IPS-NIHi11 (cell line): ENCODE measurements at places on chromosomes 13 and 19.
A peak's percentile ranks its signal among the peaks of the same experiment; 100 is the strongest.

- no peak for DNase-seq
Measured at GRCh38 chr13:84658491-84659358, 776.5 kb upstream of the SLITRK1 start.

DNA sequence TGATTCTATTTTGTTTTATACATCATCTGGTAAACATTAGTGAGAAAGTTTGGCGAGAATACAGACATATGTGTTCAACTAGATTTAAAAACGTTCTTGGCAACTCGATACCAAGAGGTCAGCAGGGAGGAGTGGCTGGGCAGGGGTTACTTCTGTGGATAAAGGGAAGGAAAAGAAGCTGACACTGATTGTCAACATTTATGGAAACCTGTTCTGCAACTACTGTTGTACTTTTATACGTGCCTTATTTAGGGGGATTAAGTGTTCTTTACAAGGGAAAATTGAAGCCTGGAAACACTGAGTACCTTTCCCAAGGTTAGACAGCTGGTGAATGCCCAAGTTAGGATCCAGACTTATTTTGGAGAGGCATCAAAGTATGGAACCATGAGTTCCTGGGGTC lies 65.0 kb downstream of the MTUS2 start:
- DNase-seq: no peak

GRCh38 chr13:51772781-51773180 lies 31.2 kb downstream of the DHRS12 start:
- no peak for DNase-seq

DNA sequence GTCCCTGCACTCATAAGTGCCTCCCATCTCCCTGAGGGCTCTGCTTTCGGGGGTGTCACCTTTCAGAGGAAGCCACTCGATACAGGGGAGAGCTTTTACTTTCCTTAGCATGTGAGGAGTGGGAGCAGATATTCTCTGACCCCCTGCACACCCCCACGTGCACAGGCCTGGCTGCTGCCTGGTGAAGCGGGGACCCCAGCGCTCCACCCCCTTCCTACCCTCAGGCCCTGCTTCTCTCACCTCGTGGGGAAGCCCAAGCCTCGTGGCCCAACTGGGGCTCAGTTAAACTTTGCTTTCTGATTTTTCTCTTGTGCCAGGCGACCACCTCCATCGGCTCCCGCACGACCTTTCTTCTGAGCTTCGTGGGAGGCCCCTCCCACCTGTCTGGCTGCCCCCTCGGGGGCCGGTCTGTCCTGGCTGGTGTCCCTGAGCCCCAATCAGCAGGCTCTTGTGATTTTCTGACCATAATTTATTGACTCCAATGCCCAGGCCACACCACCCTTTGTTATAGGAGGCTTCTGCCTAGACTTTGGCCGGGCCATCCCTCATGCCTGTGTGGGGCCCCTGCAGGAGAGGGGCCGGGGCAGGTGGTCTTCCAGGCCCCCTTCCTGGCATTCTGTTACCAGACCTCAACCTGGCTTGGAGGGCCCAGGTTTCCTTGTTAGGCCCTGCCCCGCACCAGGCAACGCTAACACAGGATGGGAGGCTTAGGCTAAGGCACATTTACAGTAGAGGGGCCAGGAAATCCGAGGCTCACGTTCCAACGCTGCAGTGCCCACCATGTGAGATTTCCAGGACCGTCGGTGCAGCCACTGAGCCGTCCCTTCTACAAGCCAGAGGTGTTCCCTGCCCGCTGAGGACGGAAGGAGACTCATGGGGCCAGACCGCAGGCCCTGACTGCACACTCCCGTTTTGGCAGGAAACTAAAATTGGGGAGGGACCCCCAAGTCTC lies 3.7 kb downstream of the TMED1 start:
- no peak for DNase-seq

GRCh38 chr19:48870048-48870447 lies 1.6 kb upstream of the PLEKHA4 start:
- no peak for DNase-seq

DNA sequence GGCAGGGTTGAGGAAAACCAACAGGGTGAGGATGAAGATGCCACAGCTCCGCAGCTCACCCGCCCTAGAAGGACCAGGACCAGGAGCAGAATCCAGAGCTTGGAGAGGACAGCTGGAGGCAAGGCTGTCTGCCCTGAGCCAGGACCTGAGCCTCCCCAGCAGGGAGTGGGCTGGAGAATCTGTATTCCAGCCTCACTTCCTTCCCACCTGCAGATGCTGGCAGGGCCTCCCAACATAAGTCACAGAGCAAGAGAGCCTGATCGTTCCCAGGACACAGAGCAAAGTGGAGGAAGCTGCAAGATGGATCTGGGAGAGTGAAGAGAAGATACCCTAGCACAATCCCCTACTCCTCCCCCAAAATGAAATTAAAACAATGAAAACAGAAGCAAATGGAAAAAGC lies 61.7 kb upstream of the WASF3 start:
- DNase-seq: no peak

GRCh38 chr13:101698400-101698799 lies 245.9 kb downstream of the ITGBL1 start:
- no peak for DNase-seq

DNA sequence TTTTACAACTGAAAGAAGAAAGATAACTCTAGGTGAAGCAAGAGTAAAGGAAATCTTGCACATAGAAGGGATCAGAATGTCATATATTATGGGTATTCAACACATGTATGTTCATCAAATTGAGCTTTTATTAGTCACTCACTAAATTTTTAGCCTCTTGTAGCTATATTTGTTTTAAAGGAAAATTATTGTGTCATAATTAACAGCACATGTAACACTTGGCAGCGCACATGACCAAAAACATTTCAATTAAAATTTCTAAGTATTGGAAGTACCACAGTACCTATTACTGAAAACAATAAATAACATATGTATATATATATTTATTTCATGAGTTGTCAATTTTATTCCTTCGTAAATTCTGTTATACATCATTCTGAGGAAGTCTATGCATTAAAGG lies 2800.4 kb downstream of the PCDH9 start:
- DNase-seq: no peak

DNA sequence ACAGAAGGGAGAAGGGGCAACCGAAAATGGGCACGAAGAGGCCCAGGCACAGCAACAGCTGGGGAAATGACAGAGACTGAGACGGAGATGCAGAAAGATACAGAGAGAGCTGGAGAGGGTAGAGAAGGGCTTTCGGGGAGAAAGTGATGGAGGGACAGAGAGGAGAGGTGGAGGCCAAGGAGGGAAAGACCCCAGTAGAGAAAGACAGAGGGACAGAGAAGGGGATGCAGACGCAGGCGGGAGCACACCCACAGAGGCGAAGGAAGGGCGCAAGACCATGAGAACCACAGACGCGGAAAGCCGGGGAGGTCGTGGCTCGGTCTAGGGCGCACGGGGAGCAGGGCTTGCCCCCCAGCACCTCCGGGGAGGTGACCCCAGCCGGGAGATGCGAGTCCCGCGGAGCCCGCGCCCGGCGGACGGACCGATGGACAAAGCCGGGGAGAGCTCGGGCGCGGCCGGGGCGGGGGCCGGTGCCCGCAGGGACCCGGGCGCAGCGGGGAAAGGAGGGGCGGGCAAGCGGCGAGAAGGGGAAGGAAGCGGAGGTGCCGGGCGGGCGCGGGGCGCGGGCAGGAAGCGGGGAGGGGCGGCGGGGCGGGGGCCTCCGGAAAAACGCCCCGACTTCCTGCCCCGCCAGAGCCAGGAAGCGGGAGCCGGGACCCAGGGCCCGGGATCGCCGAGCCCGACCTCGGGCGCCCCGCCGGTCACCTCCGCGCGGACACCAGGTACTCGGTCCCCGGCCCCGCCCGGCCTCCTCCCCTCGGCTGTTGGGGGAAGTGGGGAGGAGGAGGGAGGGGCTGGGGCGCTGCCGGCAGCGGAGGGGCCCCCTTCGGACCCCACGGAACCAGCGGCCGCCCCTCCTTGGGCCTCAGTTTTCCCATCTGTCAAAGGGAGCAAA lies at the start of gene ARHGEF1:
ARHGEF1 (plus strand) TSS at position 617 of the 895 bp plus-strand sequence. CDS start 4,899 bp downstream, outside the sequence.
- peak; percentile 83 for DNase-seq

GRCh38 chr13:30798776-30799355 lies 63.5 kb downstream of the ALOX5AP start:
- DNase-seq: no peak

DNA sequence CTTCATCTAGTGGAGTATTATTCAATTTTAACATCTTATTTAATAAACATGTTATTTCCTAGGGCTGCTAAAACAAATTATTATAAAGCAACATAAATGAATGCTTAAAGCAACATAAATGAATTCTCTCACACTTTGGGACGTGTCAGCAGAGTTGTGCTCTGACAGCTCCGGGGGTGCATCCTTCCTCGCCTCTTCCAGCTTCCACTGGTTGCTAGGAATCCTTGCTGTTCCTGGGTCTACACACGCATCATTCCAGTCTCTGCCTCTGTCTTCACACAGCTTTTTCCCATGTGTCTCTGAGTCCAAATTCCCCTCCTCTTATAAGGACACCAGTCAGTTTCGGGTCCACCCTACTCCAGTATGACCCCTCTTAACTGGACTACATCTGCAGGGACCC lies 21.6 kb upstream of the SPATA13 start:
- no peak for DNase-seq

GRCh38 chr13:100565286-100565685 lies 23.3 kb downstream of the GGACT start:
- DNase-seq: no peak

GRCh38 chr13:46143184-46143701 lies 38.4 kb upstream of the CPB2 start:
- DNase-seq: no peak

DNA sequence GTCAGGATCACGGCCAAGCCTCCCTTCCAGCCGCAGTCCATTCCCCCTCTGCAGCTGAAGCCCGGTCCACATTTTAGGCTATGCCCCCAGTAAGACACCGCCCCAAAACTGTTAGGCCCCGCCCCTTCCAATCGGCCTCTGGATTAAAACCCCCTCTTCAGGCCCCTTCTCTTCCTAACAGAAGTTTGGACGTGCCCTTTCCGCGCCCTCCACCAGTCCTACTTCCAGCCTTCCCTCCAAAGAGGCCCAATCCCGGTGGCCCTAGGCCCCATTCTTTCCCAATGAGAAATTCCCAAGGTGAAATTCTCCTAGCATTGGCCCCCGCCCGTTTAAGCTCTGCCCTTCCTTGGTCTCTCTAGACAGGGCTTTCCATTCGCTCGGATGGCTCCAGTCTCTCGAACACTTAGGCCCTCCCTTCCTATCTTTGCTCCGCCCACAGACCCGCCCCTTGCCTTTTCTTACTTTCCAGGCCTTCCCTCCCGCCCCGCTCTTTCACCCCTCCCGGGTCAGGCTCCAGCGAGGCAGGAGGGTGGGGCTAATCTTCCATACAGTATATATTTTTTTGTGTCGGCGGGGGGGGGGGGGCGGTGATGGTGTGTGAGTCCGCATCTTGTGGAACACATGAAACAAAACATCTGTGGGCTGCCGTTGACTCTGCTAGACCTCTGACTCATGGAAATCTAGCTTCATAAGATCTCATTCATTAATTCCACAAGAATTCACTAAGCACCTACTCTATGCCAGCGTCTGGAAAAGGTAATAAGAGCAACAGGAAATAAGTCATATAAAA lies 13.6 kb downstream of the LTBP4 start:
- DNase-seq: peak; percentile 82

DNA sequence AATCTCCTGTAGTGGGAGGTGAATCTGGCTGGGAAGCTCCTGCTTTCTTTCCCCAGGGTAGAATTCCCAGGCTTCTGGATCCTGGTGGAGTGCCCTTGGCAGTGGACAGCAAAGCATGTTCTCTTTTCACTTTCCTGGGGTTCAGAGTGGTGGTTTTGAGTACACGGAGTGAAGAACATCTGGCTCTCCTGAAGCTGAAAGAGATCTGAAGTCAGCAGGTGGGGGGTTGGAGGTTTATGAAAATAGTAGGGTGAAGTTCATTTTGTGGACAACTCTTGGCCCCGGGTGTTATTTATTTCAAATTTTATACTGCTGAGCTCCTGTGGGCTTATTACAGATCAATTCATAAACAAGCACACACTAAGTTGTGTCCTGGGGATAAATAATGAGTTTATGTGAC lies 497.3 kb downstream of the KLF5 start:
- no peak for DNase-seq

GRCh38 chr13:111908981-111909380 lies 158.0 kb upstream of the SOX1 start:
- DNase-seq: no peak

DNA sequence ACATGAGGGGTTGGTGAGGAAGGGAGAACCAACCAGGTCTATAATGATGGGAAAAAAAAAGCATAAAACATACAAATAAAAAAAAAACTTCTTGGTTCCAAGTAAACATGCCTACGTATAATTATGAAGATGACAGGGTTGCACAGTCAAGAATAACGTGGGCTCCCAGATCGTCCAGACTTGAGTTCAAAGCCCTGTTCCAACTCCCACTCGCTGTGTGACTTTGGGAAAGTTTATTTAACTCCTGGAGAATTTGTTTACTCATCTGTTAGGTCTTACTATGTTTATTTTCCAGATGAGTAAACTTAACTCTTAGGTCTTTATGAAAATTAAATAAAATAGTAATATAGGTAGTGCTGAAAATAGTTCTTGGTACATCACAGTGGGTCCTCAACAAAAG lies 13.8 kb downstream of the STARD13 start:
- no peak for DNase-seq

GRCh38 chr13:34162544-34162933 lies 344.6 kb downstream of the RFC3 start:
- no peak for DNase-seq

GRCh38 chr13:80633251-80633650 lies 292.3 kb upstream of the SPRY2 start:
- DNase-seq: no peak

DNA sequence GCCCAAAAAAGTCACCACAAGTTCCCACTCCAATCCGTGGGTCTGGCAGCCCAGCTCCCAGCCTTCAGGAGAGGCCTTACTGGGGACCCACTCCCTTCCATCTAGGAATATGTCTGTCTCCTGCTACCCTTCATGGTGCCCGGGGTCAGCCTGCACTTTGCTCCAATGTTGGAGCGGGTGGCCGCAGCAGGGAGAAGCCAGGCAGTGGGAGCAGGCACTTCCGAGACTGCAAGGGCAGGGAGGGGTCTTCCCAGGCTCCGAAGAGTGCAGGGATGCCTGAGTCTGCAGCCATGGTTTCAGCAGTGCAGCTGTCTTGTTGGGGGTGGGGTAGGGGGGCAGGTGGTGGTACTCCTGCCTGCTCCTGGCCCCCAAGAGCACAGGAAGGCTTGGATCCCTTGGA lies 1616.2 kb downstream of the SLITRK5 start:
- no peak for DNase-seq

- DNase-seq: peak; percentile 78
Measured at GRCh38 chr13:51070005-51070649, 40.9 kb downstream of the C13orf42 start.
